Caki2 (cell line): ENCODE measurements at places on chromosomes 16 and 17.

- no peak for DNase-seq
These were observed 302.4 kb upstream of the TNRC6C start for GRCh38 chr17:77656054-77656453.

- peak; percentile 82 for DNase-seq
These were observed 82.8 kb downstream of the SNX29 start for GRCh38 chr16:12059216-12059769.

DNA sequence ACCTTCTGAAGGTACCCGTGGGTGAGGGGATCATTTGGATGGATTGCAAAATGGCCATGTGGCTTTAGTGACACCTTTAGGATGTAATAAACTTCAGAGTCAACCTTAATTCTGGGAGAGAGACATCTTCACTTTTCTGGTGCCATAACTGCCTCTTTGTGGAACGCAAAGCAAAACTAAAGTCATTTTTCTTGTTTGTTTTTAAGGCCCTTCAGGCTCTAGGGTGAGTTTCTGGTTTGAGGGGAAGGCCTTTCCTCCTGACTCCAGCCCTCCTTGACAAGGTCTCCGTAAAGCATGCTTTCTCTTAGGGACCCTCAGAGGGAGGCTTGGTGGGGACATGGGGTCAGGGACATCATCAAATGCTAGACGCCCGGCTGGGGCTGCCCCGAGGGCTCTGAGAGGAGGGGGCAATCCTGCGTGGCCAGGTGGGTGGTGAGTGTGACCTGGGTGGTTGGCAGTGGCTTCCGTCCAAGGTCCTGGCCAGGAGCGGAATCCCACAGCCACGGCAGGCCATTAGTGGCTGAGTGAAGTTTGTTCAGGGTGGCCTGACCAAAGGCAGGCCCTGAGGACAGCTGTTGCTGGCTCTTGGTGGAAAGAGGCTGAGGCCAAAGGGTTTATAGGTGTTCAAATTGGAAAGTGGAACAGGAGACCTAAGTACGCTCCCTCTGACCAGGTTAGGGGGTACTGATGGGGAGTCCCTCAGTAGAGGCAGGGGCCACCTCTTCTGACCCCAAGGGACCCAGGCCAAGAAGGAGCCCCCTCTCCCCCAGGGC is 112.2 kb downstream of the METRNL start:
- no peak for DNase-seq

DNA sequence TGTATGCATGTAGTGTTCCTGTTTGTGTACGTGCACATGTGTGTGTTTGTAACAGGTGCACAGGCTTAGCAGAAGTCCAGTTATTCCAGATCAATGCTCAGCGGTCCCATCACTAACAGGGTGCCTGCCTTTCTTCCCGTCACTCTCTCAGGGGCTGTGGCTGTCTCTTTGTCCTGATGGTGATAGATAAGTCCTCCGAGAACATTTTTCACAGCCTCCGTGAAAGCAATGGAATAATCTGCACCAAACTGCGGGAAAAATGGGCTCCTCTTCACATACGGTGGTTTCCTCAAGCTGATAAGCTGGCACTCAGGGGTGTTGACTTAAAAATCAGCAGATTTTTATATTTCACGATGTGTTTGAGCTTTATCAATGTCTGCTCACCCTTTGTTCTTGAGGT is 342.3 kb downstream of the TMEM114 start:
- no peak for DNase-seq

DNA sequence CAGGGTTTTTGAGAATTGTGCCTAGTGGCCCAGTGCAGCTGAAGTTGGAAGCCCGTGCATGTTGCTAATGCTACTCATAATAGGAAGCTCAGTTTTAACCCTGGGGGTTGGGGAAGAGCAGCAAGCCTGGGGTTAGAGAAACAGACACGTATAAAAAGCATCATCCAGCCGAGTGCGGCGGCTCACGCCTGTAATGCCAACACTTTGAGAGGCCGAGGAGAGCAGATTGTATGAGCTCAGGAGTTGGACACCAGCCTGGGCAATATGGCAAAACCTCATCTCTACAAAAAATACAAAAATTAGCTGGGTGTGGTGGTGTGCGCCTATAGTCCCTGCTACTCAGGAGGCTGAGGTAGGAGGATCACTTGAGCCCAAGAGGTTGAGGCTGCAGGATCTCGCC is 2.3 kb upstream of the CLUH start:
- DNase-seq: no peak

DNA sequence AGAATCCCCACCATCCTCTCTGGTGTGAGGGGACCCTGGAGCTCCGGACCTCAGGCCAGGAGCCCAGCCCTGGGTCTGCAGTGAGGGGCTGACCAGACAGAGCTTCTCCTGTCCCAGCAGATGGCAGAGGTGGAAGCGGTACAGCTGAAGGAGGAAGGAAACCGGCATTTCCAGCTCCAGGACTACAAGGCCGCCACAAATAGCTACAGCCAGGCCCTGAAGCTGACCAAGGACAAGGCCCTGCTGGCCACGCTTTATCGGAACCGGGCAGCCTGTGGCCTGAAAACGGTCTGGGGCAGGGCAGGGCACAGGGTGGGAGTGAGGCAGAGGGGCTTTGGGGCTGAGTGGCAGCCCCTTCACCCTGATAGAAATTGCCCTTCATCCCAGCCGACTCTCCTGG is 527 bp downstream of the UNC45B start:
- DNase-seq: no peak

DNA sequence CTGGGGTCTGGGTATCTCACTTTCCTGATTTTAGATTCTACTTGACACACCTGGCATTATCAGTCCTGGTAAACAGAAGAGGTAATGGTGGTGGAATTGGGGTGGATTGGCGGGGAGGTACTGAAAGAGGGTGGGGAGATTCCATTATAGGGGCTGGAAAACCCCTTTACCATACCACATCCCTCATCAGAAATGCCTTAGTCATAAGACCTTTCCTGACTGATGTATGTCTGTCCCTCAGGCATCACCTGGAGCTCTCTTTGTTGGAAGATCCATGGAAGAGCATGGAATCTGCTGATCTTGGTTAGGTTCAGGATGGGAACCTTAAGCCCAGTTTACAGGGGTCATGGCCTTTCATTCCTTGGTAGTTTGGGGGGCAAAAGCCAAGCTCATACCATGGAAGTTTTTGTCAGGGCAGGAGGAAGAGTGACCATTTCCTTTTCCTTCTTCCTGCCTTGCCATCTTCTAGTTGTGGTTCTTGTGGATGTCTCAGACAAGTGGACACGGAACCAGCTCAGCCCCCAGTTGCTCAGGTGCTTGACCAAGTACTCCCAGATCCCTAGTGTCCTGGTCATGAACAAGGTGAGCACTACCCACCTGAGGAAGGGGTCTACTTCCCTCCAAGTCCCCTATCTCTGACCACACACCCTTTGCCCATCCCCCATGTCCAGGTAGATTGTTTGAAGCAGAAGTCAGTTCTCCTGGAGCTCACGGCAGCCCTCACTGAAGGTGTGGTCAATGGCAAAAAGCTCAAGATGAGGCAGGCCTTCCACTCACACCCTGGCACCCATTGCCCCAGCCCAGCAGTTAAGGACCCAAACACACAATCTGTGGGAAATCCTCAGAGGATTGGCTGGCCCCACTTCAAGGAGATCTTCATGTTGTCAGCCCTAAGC is 3.3 kb downstream of the ERAL1 start:
- no peak for DNase-seq

DNA sequence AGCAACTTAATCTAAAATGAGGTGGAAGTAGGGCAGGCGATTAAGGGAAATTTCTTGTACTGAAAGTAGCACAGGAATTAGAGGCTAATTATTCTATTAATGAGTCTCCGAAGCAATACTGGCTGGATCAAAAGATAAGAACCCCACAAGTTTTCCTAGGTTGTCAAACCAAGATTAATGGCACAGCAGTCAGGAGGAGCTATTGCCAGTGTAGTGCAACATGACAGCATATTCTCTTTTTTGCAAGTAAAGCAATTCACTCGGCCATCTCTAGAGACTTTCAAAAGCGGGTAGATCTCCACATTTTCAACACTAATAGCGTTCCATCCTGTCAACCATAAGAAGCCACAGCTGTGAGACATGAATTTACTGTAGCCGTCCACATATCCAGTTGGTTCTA is 81.2 kb downstream of the CYB561 start:
- DNase-seq: no peak

DNA sequence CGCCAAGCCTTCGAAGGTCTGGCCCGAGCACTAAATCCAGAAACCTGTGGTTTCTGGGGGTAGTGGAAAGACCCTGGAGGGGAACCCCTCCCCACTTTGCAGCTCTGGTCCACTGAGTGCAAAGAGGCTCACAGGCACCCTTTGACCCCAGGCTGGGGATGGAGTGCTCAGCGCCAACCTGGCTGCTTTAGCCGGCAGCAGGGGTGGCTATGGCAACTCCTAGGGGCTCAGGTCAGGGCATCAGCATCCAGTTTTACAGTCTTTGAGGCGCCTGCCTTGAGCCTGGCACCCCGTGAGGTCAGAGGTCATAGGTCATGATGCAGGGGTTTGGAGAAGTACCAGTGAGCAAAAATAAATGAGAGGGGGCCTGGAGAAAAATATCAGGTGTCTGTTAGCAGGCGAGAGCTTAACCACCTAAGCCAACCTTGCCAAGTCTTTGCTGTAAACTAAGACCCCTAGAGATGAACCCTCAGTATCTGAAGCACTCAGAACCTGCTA is 17.9 kb downstream of the CA7 start:
- DNase-seq: no peak

GRCh38 chr16:49806446-49806845 is 49.5 kb downstream of the ZNF423 start:
- no peak for DNase-seq

- DNase-seq: no peak
These were observed 11.7 kb downstream of the TMEM238L start for GRCh38 chr17:10792151-10792550.

DNA sequence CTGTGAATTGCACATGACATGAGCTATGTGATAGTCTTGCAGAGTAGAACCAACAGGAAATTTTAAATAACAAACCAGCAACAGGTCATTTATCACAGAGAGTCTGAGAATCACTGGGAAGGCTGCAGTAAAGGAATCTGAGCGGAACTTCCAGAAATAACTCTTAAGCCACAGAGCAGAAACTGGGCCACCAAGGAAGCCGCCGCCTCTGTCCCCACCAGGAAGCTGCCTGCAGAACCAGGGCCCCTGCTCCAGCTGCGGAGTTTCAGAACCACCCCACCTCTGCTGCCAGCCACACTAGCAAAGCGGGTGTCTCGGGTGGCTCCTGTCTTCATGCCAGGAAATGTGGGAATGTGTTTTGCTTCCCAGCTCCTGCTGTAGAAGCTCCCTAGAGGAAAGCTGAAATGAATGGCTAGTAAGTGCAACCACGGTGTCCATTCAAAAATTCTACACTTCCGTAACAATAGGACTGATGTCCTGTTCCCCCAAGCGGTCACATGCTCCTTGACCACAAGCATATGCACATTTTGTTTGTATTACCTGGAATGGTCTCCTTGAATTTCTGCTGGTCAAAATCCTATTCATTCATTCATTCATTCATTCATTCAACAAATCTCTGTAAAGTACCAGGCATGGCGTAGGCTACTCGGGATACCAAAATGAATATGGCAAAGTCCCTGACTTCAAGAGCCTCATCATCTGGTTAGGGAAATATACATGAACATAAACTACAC is 7.7 kb upstream of the ITPRIPL2 start:
- peak; percentile 32 for DNase-seq

DNA sequence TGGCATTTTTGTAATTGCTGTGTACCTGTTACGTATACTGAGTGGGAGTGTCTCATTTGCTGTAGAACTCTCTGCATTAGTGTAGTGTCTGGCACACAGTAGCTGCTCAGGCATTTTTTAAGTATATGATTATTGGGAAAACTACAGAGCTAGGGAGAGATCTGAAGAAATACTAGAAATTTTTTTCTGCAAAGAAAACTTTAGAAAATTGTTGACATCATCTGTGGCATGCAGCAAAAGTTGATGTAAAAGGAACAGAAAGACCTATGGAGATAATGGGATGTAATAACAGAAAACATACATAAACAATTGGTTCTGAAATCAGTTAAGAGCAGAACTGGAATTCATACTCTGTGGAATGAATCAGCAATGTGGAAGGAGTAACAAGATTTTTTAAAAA is 11.6 kb downstream of the CLTC start:
- no peak for DNase-seq

- no peak for DNase-seq
These were observed 9.9 kb upstream of the KRT19 start for GRCh38 chr17:41537990-41538389.

DNA sequence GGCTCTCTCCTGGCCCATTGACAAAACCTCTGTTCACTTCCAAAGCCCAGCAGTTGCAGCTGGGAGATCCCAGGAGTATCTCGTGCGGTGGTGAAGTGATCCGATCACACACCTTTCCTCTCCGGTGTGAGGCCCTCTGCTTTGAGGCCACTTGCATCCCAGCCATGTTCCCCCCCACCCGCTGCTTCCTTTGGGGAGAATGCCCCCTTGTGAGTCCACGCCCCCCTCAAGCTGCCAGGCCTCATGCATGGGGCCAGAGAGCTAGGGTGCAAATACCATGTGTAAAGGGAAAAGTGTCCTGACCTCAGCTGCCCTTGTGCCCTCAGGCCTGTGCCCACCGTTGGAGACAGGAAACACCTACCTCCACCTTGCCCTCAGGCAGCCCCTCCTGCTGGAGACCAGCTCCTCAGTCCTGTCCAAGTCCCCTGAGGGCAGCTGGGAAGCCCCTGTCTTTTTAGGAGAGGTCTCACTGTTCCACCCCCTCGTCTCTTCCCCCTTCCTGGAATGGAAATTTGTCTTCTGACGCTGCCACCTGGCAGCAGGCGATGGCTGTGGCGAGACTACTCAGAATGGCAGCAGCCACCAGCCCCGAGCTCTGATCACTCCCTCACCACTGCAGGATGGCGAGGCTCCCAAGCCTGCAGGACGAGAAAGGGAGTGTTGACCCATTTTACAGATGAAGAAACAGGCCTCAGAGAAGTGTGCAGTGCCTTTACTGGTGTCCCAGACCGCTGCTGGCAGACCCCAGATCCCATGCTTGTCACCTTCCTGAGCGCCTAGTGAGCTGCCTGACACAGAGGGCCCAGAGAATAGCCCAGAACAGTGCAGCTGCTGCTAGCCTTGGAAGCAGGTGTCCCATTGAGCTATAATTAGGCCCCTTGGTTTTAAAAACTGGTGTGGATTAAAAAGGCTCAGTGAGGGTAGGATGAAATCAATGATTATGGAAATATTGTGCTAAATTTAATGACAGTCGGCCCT is 120.6 kb upstream of the CACNG5 start:
- peak; percentile 29 for DNase-seq

DNA sequence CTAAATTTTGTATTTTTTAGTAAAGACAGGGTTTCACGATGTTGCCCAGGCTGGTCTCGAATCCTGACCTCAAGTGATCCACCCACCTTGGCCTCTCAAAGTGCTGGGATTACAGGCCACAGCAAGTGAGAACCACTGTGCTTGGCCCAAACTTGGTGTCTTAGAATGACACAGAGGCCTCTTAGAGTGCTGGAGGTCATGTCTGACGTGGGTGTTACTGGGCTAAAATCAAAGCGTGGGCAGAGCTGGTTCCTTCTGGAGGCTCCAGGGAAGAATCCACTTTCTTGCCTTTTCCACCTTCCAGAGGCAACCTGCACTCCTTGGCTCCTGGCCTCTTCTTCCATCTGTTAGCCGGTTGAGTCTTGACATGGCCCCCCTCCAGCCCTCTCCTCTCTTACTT is 53.8 kb downstream of the IRF8 start:
- DNase-seq: no peak
